ENCODE measurements at places on chromosomes 6 and 20.

DNA sequence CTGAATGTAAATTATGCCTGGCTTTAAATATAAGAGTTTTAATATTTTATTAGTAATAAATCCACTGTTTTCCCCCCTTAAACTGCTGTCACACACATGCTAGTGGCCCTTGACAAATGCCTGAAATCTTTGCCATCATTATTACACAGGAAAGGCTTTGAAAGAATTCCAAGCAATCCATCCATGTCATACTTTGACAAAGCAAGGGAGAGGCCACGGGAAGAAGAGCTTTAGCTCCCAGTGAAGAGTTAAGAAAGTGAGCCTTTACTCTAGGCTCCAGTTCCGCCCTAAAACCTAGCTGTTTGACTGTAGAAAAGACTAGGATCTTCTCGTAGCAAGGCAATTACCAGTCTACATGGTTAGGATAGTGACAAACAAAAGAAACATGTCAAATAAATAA is 147.9 kb downstream of the GMDS start:
- DNase-seq: no peak

- no peak for DNase-seq
These were observed 90.3 kb downstream of the SHLD1 start for GRCh38 chr20:5840411-5841002.

DNA sequence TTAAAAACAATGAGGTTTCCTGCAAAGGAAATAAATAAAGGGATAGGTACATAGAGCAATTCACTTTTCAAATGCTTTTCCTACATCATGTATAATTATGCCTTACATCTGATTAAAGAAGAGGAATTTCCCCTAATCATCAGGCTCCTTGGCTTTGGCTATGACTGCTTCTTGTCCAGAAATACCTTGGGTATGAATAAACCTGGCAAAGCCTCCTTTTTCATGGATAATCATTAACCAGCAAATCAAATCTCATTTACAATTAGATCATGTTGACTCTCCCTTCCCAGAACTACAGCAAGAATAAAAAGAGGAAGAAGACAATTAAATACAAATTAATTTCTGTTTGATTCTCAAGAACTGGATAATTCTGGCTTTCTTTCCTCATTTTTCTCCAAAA is 58.0 kb upstream of the CD2AP start:
- peak; percentile 24 for DNase-seq

DNA sequence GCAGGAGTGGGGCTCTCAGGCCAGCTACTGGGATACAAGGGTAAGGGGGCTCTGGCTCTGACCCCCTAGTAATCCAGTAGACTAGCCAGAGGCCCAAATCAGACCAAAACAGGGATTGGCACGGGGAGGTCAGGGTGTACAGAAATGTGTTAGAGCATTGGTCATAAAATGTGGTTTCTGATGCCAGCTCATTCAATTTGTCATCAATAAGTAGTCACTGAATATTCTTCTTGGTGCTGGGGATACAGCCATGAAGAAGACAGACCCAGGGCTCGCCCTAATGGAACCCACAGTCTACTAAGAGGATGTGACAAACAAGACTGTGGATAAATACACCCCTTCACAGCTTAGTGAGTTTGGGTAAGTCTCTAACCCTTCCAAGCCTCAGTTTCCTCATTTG is 11.1 kb downstream of the MAP1LC3A start:
- no peak for DNase-seq

- DNase-seq: no peak
These were observed 153.3 kb downstream of the PKHD1 start for GRCh38 chr6:51934098-51934497.

DNA sequence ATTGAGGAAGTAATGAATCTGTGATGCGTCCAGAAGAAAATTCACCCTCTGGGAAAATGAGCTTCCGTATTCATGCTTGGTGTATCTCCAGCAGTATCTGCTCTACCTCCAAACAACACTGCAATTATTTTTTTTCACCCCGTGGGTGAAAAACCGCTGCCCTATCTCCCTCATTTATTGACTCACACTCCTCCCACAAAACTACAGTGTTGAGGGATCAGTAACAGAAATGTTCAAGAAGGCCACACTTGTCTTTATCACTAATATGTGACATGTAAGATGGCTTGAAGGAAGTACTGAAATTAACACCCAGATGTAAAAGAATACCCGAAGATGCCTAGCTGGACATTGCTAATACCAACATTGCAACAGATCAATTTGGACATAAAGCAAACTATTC is 4.9 kb upstream of the TBX18 start:
- DNase-seq: no peak

- no peak for DNase-seq
These were observed 435 bp downstream of the KIFC1 start for GRCh38 chr6:33391922-33392594.

DNA sequence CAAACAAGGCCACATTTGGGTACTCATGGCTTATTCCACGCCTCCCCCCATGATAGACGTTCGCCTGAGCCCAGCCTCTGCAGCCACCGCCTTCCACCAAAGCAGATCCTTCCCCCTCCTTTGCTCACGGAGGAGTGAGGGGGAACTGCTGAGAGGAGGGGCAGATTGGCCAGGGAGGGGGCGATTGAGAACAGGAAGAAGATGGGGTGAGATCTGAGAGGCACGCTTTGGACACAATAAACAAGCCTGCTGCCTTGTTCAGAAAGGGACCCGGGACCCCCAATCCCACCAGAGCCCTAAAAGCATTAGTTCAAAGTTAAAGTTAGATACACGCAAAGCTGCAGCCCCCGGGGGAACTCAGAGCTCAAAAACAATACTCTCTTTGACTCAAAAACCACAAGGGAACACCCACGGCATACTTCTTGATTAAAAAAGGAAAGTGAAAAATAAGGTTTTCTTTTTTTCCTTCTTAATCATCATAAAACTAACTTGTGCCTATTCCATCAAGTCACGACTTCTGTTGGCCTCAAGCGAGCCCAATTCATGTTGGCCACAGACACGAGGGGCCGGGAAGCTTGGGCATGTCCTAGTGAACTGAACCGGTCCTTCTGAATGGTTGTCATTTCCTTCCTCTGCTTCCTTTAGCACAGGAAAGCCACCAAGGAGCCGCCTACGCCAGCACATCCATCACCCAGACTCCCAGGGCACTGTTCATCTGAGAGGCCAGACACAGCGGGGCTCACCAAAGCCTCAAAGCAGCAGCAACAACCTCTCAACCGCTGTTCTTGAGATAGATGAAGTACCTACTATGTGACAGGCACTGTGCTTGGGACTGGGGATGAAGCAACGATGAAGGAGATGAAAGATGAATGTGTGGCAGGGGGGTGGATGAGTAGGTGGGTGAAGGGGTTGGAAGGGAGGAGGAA is 44.7 kb downstream of the NFATC2 start:
- no peak for DNase-seq

GRCh38 chr6:103113416-103113815 is 1719.9 kb downstream of the GRIK2 start:
- DNase-seq: no peak

- no peak for DNase-seq
These were observed 4.2 kb upstream of the CST11 start for GRCh38 chr20:23456873-23457272.

DNA sequence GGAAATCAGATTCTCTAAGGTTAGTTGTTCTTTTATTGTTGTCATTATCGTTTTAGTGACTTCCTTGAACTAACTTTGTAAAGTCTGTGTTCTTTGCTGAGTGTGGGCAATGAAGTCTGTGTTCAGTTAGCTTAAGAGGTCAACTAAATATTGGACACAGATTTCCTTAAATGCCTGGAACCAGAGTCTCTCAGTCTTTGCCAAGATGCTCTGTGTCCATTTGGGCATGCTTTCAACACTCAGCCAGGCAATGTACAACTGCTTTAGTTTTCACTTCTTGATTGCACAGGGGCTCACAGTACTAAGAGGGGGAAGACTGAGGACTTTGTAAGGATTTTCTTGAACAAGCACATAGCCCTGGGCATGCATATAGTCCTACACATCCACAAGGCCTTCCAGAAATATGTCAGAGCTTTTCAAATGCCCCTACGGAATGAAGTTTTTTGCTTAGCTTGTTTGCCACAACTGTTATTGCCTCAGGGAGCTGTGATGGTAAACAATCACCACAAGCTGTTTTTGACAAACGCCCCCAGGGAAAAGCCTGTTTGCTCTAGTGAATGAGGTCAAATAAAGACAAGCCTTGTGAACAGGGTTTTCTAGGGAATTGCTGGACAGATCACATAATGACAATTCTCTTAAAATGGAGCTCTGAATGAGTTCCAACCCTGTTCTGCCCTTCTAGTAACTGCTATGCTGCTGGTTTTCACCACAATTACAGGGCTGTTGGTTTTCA is 82.5 kb downstream of the B3GAT2 start:
- no peak for DNase-seq

DNA sequence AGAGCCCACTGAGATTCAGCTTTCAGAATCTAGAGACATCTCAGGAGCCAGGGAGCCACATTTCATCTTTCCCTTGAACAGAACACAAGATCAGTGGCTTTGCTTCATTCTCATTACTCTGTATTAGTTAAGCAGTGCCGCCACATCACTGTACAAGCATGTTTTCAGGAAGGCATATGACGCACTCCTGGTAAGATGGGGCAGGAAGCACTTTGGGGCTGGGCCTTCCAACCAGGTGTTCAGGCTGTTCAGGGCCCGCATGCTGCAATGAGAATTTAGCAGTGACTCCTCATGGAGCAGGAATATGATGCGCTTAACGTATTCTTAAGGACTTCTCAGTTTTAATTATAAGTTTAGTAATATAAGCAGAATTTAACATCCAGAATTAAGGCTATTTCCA is 29.7 kb upstream of the GNRH2 start:
- no peak for DNase-seq

GRCh38 chr20:44725837-44726236 is 10.7 kb downstream of the CCN5 start:
- no peak for DNase-seq

GRCh38 chr6:24394780-24395437 is 7.8 kb upstream of the MRS2 start:
- DNase-seq: peak; percentile 60

DNA sequence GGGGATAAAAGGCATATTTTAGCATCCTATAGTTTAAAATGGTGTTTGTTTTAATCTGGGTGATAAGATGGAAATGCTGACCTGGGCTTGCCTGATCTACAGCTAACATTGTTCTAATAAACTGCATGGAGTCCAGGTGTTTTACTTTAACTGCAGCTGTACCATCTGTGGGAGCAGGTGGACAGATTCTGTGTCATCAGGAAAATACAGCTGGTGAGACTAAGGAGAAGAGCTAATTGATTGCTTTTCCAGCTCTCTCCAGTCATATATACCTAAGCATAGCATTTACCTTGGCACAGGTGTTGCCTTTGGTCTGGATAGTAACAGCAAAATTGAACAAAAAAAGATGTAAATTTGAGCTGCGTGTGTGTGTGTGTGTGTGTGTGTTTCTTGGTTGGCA is 31.6 kb downstream of the CBFA2T2 start:
- DNase-seq: no peak

GRCh38 chr20:50510706-50511542 is 741 bp downstream of the PTPN1 start:
- no peak for DNase-seq

DNA sequence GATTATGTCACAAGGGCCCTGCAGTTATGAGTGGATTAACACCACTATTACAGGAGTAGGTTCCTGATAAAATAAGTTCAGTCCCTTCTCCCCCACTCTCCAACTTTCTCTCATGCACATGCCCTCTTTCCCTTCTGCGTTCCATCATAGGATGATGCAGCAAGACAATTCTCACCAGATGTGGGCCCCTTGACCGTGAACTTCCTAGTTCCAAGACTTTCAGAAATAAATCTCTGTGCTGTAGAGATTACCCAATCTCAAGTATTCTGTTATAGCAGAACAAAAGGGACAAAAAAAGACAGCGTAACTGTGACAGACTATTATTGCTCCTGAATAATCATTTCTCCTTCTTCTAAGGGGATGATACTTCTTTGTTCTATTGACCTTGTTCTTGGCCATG is 33.8 kb upstream of the TMEM244 start:
- DNase-seq: peak; percentile 49

DNA sequence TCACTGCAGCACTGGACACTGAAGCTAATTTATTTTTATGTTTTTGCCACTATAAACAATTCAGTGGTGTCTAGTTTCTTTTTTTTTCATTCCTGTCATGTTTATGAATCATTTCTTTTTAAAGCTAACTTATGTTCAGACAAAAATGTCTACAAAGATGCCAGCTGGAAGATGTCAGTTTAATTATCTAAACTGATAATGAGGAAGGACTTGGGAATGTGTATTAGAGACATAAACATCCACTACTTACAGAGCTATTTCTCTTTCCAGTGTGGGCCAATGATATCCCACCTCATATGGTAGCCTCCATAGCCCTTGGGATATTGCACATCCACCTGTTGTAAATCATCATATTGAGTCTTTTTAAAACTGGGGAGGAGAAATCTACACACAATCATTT is 132.1 kb upstream of the FAM184A start:
- DNase-seq: peak; percentile 5

GRCh38 chr20:19746396-19746795 is 11.7 kb upstream of the RIN2 start:
- no peak for DNase-seq

DNA sequence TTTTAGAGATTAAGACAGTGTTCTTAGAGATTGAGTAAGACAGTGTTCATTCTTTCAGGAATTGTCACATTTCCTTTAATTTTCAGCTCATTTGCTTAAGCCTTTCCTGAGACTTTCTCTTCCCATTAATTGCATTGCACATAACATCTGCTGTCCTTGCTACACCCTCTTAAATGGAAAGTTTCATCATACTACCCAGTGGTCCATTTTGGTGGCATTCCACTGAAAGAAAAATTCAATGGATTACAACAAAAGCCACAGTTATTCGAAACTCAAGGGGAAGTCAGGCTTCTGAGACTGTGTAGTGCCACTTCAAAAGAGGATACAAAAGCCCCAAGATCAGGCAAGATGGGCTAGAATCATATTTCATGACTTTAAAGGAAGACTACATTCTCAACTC is 64.0 kb downstream of the RSPO3 start:
- DNase-seq: peak; percentile 84

DNA sequence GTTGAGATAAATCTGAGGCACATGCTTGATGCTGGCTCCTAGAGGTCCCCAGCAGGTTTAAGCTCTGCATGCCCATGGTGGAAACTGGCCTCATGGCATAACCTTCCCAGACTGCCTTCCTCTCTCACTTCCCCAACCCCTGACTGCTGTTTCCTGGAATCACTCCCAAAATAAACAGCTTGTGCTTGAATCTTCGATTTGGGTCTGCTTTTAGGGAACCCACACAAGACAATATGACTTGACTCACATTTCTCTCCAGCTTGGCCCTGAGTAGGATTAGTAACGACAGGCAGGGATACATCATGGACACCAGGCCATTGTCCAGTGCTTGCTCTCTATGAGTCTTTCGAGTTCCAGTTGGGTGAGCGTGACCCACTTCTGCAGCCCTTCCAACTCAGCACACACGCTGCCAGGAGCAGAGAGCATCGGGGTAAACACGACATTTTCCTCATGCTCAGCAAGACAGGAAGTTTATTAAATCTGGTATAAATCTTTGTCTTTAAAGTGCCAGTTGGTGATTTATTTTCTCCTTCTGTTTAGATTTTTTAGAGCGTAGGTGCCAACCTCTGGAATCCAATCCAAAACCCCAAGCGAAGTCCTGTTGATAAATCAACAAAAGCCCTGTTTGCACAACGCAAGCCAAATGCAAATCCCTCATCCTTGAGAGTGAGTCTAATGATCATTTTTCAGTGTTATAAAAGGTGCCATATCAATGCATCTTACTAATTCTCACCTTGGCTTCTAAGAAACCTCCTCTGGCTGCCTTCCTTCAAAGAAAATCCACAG is 135.0 kb downstream of the FOXA2 start:
- no peak for DNase-seq

GRCh38 chr6:135148889-135149288 is 32.2 kb upstream of the MYB start:
- DNase-seq: no peak

Data from fibroblast of upper back skin (primary cell).